Colonic mucosa (tissue), 4 donors: ENCODE measurements at places on chromosomes 11 and 22. TPM values are rescaled to one million over a fixed set of nuclear protein-coding genes. Genes with fewer than 3 reads are reported as not detected.

DNA sequence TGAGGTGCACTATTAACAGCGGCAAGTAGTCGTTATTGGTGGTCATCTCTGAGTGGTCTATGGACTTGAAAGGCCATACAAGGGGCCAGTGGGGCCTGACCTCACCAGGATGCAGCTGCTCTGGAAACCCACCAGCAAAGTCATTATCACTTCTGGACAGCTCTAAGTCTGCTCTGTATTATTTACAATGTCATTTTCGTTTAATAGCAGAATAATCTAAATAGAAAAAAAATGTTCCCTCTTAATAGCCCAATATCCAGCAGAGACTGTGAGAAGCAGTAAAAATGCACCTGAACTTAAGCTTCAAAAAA lies 85.0 kb upstream of the EED start:
- no peaks in the 10 kb centered on the region for H3K4me1 ChIP-seq
- no peaks in the 10 kb centered on the region for H3K36me3 ChIP-seq
- H3K27me3 ChIP-seq, result no peaks in the 10 kb centered on the region
- no peak overlapping the region for H3K27ac ChIP-seq

DNA sequence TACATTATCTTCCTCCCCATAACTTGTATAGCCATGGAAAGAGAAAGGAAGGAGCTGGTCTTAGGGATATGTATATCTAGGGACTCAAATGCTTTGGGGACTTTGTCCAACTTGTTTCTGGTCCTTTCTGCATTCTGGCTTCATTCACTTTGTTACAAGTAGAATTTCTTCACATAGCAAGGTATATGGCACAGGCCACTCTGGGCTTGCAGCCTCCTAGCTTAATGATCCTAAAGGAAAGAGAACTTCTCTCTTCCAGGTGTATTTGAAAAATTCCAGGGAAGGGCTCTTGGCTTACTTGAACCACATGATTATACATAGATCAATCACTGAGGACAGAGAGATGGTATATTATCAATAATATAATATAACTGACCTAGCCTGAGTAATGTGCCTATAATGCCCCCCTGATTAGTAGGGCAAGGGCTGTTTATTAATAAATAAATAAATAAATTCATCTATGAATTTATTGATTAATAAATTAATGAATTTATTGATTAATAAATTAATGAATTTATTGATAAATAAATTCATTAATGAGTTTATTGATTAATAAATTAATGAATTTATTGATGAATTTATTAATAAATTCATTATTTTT lies 48.2 kb upstream of the CEP295 start:
- no peaks in the 10 kb centered on the region for H3K4me1 ChIP-seq
- no peaks in the 10 kb centered on the region for H3K27me3 ChIP-seq
- H3K4me3 ChIP-seq, result no peak overlapping the region
- no peaks in the 10 kb centered on the region for H3K36me3 ChIP-seq
- no peak for DNase-seq
- no peak overlapping the region for H3K27ac ChIP-seq

DNA sequence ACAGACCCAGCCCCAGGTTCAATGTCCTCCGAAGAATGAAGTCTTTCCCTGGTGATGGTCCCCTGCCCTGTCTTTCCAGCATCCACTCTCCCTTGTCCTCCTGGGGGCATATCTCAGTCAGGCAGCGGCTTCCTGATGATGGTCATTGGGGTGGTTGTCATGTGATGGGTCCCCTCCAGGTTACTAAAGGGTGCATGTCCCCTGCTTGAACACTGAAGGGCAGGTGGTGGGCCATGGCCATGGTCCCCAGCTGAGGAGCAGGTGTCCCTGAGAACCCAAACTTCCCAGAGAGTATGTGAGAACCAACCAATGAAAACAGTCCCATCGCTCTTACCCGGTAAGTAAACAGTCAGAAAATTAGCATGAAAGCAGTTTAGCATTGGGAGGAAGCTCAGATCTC lies 14.1 kb downstream of the APOL1 start:
- DNase-seq, result no peak
- no peaks in the 10 kb centered on the region for H3K4me1 ChIP-seq
- no peaks in the 10 kb centered on the region for H3K27me3 ChIP-seq
- no peaks in the 10 kb centered on the region for H3K36me3 ChIP-seq
- H3K4me3 ChIP-seq, result no peak overlapping the region

- peak; percentile 97 for DNase-seq
- peak overlapping the region; percentile 90 for H3K4me3 ChIP-seq
- H3K27ac ChIP-seq, result peak overlapping the region; percentile 94
- H3K27me3 ChIP-seq, result no peaks in the 10 kb centered on the region
- H3K36me3 ChIP-seq, result no peaks in the 10 kb centered on the region
Measured at GRCh38 chr22:37607010-37607934, 1.4 kb upstream of the GGA1 start.

The PACS1 gene
- total RNA-seq, result 20.9 TPM

The SOX6 gene
- total RNA-seq, result 2.1 TPM

The SOX10 gene
- 0.57 TPM for total RNA-seq

The LZTR1 gene
- 31.6 TPM for total RNA-seq

The UBQLNL gene
- total RNA-seq, result not detected

The CCDC87 gene
- 0.53 TPM for total RNA-seq
